Activated CD8-positive, alpha-beta T cell treated with anti-CD3 and anti-CD28 coated beads for 36 hours (primary cell): ENCODE measurements at places on chromosomes 6 and 20. TPM values are rescaled to one million over a fixed set of nuclear protein-coding genes. Genes with fewer than 3 reads are reported as not detected.

GRCh38 chr20:40690836-40691565 is 2.0 kb upstream of the MAFB start:
- no peak overlapping the region for H3K4me3 ChIP-seq
- peaks cover 13% of the 10 kb centered on the region for H3K4me1 ChIP-seq
- no peak for DNase-seq
- no peak overlapping the region for H3K27ac ChIP-seq
- H3K27me3 ChIP-seq: peaks cover 79% of the 10 kb centered on the region
- no peaks in the 10 kb centered on the region for H3K36me3 ChIP-seq

DNA sequence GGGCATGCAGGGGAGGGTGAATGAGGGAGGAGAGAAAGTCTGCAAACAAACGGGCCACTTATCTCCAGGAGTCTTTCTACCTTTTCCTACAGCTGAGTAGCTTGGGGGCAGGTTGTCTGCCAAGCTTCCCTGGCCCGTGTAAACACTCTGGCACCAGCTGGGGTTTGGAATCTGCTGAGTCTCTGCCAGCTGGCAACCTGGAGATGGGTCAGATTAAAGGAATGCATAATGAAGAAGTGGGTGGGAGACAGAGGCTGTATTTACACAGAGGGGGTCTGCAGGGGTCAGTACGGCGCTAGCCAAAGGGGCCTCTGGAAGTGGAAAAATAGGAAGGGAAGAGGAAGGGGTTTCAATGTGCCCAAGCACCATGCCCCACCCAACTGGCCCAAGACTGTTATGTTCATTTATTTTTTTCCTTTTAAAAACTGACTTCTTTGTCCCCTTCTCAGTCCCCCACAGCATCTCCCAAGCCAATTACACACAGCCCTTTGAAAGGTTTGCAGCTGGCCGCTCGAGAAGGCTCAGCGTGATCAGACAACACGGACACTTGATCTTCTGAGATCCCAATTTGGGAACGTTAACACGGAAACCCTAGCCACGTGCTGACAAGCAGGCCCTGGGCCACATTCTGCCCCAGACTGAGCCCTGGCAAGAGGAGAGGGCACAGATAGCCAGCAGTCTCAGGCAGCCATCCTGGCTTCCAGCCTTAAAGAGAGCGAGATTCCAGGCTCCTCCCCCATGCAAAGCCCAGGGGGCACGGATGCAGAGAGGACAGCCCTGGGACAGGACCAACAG is 25.2 kb downstream of the TRAM2 start:
- H3K4me1 ChIP-seq: peaks cover 2% of the 10 kb centered on the region
- H3K27ac ChIP-seq: no peak overlapping the region
- H3K36me3 ChIP-seq: no peaks in the 10 kb centered on the region
- no peak overlapping the region for H3K4me3 ChIP-seq
- DNase-seq: no peak

DNA sequence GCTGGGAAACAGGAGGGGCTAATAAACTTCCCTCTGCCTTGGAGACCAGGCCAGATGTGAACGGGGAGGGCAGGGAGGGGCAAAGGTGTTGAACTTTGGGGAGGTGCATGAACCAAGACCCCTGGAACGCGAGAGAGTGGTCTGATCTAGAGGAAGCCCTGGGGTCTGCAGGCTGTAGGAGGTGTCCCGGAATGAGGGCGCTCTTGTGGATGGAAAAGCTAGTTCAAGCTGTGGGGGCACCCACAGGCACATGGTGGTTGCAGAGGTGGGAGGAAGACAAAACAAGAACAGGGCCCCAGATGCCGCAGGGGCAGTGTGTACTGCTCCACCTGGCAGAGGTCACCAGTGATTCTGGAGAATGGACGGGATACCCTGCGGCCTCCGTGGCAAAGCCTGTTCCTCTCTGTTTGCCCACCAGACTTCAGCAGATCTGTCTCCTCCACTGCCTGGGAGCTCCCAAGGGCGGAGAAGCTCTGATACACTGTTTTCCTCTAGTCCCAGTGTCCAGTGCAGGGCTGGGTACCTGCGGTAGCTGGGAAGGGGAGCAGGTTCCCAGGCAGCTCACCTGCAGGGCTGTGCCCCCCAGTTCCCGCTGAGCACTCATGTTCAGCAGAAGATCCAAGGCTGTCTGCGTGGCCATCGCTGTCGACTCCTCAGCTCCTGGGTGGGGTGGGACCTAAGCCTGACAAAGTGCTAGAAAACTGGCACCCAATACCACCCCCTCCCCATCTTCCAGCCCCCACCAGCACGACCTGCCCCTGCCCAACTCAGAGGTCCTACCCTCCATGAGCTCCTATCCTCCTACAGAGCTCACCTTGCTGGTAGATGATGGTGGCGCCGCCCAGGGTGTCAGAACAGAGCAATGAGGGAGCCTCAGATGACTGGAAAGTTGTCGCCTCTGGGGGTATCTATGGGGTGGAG is 14.7 kb downstream of the ZNF335 start:
- peaks cover under 1% of the 10 kb centered on the region for H3K4me1 ChIP-seq
- no peak for DNase-seq
- H3K4me3 ChIP-seq: no peak overlapping the region

DNA sequence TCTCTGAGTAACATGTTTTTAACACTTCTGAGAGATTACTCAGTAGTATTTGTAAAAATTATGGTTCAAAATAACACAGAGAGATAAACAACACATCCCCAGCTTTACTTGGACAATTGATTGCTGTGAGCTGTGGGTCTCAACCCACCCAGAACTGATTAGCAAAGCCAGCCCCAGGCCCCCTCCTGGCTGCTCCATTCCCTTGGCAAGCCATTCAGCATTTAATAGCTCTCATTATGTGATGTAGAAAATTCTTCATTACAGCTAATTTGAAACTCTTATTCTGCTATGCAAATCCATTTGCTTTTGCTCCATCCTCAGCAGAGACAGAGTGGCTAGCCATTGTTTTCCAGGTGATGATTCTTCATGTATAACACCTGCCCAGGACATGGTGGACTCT is 16.6 kb upstream of the SIRT5 start:
- H3K27ac ChIP-seq: no peak overlapping the region
- H3K4me3 ChIP-seq: no peak overlapping the region
- no peaks in the 10 kb centered on the region for H3K36me3 ChIP-seq
- no peak for DNase-seq

GRCh38 chr20:36744764-36745191 is 1.1 kb downstream of the NDRG3 start:
- H3K27ac ChIP-seq: no peak overlapping the region
- peak overlapping the region; percentile 83 for H3K4me3 ChIP-seq
- H3K36me3 ChIP-seq: no peaks in the 10 kb centered on the region
- H3K27me3 ChIP-seq: no peaks in the 10 kb centered on the region
- no peak for DNase-seq

GRCh38 chr6:25601800-25602673 is 50.0 kb upstream of the SCGN start:
- no peaks in the 10 kb centered on the region for H3K27me3 ChIP-seq
- no peak overlapping the region for H3K4me3 ChIP-seq
- no peak overlapping the region for H3K27ac ChIP-seq
- no peak for DNase-seq

DNA sequence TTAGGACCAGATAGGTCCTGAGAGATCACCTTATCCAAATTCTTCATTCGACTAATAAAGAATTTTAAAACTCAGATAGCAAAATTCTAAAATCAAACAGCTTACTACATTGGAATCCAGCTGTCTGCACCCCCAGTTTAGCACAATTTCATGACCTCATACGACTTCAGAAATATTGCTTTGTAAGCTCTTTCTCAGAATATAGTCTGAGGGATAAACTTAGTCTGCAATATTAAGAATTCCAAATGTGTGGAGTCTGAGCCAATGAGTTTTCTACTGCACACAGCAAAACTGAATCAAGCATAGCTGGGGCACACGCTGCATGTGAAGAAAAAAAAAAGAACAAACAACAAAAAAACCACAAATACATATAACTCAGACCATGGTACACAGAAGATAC is 541.6 kb upstream of the CHD6 start:
- no peak for DNase-seq
- H3K4me3 ChIP-seq: no peak overlapping the region
- peaks cover 2% of the 10 kb centered on the region for H3K27me3 ChIP-seq

TUBB2B gene
- 0.41 TPM for total RNA-seq

GRCh38 chr6:5261545-5262109 is 314 bp downstream of the FARS2 start:
- H3K4me1 ChIP-seq: peaks cover 41% of the 10 kb centered on the region
- H3K27ac ChIP-seq: peak overlapping the region; percentile 100
- peaks cover 15% of the 10 kb centered on the region for H3K36me3 ChIP-seq

GRCh38 chr6:11702500-11703130 is 76.0 kb downstream of the ADTRP start:
- H3K27me3 ChIP-seq: no peaks in the 10 kb centered on the region
- peaks cover 28% of the 10 kb centered on the region for H3K4me1 ChIP-seq
- DNase-seq: no peak
- H3K27ac ChIP-seq: peak overlapping the region; percentile 6
- H3K4me3 ChIP-seq: no peak overlapping the region
- no peaks in the 10 kb centered on the region for H3K36me3 ChIP-seq

- no peak for DNase-seq
- no peak overlapping the region for H3K27ac ChIP-seq
- no peaks in the 10 kb centered on the region for H3K27me3 ChIP-seq
- peaks cover 29% of the 10 kb centered on the region for H3K36me3 ChIP-seq
Observed at GRCh38 chr6:31878222-31878621, 575 bp downstream of the SLC44A4 start.

GRCh38 chr20:41408986-41409385 is 42.4 kb upstream of the EMILIN3 start:
- no peak overlapping the region for H3K27ac ChIP-seq
- no peak for DNase-seq
- H3K36me3 ChIP-seq: peaks cover 12% of the 10 kb centered on the region
- no peak overlapping the region for H3K4me3 ChIP-seq
- peaks cover 13% of the 10 kb centered on the region for H3K4me1 ChIP-seq

CHRNA4 gene
- total RNA-seq: not detected

TBXT gene
- total RNA-seq: not detected

GRCh38 chr6:29964887-29965562 is 22.7 kb downstream of the HLA-A start:
- H3K27ac ChIP-seq: peak overlapping the region; percentile 83
- H3K27me3 ChIP-seq: no peaks in the 10 kb centered on the region
- peak overlapping the region; percentile 57 for H3K4me3 ChIP-seq
- peak; percentile 82 for DNase-seq
- no peaks in the 10 kb centered on the region for H3K36me3 ChIP-seq

DNA sequence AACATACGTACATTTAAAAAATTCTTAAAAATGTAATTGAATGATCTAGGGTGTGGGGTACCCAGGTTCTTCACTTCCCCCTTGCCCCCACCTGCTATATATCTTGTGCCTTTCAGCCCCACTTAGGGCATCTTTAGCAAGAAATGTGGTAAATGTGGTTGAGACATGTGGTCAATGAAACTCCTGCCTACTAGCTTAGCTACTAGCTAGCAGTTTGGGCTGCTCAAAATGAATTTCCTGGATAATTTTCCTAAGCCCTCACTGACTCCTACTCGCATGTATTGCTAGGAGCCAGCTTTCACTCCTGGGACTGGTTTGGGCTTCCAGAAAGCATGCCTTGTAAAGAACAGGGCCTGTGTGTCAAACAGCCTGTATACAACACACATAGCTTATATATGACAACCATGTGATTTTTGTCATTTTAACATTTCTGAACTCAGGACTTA is 257.3 kb downstream of the ATXN1 start:
- H3K36me3 ChIP-seq: peaks cover 17% of the 10 kb centered on the region
- no peak overlapping the region for H3K27ac ChIP-seq
- no peak overlapping the region for H3K4me3 ChIP-seq
